ENCODE measurements at places on chromosomes 12 and 14.

- DNase-seq, result no peak
Observed at GRCh38 chr12:79685068-79685467, 5.7 kb downstream of the PAWR start.

DNA sequence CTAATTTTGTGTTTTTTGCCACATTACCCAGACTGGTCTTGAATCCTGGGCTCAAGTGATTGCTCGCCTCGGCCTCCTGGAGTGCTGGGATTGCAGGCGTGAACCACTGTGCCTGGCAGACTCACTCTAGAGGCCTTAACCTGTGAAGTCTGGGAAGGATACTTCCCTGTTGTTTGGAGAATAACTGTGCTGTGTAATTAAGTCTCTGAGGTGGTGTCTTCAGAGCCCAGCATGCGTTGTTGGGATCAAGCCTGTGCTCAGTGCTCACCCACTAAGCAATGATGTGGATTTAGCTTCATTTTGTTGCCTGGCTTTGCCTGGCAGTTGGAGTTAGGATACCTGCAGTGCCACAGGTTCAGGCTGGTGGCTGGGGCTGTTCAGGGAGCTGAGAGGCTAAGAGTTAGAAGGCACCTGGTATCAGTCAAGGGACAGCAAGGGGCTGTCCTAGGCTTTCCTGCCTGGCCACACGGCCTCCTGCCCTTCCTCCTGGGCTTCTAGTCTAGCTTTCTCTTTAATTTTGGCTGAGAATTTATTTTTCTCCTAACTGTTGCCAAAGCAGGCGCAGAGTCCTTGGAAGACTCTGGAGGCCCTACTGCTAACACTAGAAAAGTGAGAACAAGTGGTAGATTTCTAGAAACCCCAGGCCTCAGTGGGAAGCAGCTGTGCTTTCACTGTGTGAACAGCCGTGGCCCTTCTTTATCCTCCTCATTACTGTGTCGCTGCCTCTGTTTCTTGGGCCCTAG is 38.5 kb downstream of the EP400 start:
- no peak for DNase-seq

- peak; percentile 48 for DNase-seq
Observed at GRCh38 chr14:92780444-92781232, 13.5 kb upstream of the GOLGA5 start.

DNA sequence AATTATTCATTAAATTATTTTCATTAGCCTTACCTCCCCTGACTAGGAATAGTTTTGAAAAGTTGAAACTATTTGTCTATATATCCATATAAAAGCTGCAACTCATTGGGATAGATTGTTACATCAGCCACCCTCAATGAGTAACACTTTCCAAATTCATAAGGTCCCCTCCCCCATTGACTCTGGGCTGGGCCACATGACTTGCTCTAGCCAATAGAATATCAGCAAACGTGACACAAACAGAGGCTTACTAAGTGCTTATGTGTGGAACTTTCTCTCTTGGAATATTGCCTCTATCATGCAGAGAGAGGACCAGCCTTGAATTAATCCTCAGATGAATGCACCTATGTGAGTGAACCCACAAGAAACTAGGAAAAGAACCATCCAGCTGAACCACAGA is 213.7 kb downstream of the CCDC59 start:
- no peak for DNase-seq

DNA sequence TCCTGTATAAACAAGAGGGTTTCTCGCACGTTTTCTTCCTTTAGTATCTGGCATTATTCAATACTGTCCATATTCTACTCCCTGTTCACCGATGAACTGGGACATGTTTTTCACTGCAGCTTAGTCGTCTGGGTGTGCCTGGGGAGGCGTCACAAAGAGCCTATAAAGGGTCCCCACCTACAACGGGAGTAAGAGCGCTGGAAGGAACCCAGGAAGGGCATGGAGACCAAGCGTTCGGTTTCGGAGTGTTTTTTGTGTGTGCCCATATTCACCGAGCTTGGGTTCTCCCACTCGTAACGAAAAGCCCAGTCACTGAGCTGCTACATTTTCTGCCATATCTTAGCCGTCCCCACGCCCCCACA is 592 bp upstream of the USP15 start:
- no peak for DNase-seq

GRCh38 chr12:54379398-54380201 is 4.9 kb downstream of the ZNF385A start:
- DNase-seq, result peak; percentile 78

DNA sequence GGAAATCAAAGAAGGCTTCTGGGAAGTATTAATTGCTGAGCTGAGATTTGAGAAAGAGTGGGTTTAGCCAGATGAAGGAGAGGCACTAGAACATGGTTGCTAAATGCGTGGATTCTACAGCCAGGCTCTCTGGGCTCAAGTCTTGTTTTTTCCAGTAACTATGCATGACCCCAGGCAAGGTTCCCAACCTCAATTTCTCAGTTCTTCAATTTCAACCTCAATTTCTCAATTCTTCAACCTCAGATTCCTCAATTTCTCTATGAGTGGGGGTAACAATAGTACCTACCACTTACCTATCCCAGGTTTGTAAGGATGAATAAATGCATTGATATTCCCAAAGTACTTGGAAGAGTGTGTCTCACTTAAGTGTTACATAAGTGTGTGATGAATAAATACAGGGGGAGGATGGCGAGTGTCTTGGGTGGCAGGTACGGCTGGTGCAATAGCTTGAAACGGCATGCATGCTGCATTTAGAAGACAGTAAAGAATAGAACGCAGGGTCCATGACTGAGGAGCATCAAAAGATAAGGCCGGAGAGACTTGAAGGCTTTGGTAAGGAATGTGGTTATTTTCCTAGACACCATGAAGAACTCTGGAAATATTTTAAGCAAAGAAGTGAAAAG is 149.1 kb upstream of the ATP2B1 start:
- no peak for DNase-seq

DNA sequence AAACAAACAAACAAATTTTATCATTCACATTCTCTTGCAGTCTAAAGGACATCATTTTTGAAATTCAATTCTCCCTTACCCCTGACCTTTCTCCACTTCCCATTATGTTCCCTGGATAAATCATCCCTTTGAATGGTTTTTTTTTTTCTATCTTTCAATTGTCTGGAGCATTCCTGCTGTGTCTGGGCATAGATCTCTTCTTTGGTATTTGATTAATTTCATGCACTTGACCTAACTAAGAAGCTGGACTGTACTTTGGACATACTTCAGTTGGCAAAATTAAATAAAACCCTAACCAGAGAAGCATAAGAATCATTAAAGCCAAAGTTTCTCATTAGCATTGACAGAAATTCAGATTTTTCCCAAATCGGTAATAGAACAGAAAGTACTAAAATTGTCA is 163.6 kb upstream of the BMP4 start:
- no peak for DNase-seq

DNA sequence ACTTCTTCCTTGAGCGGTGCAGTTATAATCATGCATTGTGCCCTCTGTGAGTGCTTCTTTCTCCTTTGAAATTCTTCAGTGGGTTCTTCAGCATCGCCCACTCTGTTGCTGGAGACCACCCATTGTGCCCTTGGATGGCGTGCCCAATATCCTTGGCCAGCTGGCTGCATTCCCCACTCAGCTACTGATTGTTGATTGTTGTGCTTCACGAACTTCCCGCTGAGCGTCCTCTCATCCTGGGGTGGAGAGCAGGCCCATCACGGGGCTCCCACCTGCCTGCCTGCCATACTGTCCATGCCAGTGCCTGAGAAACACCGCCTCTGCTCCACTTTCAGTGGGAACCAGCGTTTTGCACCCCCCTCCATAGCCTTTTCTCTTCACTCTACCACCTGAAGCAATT is 8.6 kb upstream of the SSTR1 start:
- no peak for DNase-seq

DNA sequence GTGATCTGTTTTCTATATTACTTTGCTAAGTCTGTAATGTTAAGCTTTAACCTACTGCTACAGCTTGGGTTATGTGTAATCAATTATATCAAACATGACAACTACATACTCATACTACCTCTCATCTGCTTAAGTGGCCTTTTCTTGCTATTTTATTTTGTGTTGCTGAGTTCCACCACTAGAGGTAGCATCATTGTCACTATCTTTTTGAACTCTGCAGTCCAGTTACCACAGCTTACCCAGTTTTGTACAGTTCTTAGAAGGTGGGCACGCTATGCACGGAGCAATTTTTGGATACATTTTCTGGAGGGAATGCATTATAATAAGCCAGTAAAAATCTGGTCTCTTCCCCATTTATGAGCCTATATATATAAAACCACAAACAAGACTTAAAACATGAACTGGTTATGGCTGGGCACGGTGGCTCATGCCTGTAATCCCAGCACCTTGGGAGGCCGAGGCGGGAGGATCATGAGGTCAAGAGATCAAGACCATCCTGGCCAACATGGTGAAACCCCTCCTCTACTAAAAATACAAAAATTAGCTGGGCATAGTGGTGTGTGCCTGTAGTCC is 48.5 kb downstream of the SAV1 start:
- peak; percentile 36 for DNase-seq

- DNase-seq, result no peak
Observed at GRCh38 chr14:42602336-42602845, 995.7 kb downstream of the LRFN5 start.

Data from stromal cell of bone marrow (primary cell).